ENCODE measurements at places on chromosomes 5 and 9.

GRCh38 chr9:77316058-77316457 is 138.7 kb downstream of the VPS13A start:
- no peak for DNase-seq

GRCh38 chr5:55894135-55894534 is 43.0 kb downstream of the IL31RA start:
- DNase-seq, result no peak

GRCh38 chr5:53362521-53362941 is 117.9 kb upstream of the FST start:
- DNase-seq, result no peak

- no peak for DNase-seq
Measured at GRCh38 chr9:93256878-93257807, 73.2 kb downstream of the WNK2 start.

- no peak for DNase-seq
Measured at GRCh38 chr9:36214571-36214970, 23.9 kb downstream of the CLTA start.

GRCh38 chr5:54443270-54443669 is 12.2 kb upstream of the HSPB3 start:
- peak; percentile 19 for DNase-seq

- no peak for DNase-seq
Measured at GRCh38 chr9:77161191-77161590, 16.1 kb upstream of the VPS13A start.

GRCh38 chr5:58622936-58623871 is 40.3 kb downstream of the RAB3C start:
- no peak for DNase-seq

DNA sequence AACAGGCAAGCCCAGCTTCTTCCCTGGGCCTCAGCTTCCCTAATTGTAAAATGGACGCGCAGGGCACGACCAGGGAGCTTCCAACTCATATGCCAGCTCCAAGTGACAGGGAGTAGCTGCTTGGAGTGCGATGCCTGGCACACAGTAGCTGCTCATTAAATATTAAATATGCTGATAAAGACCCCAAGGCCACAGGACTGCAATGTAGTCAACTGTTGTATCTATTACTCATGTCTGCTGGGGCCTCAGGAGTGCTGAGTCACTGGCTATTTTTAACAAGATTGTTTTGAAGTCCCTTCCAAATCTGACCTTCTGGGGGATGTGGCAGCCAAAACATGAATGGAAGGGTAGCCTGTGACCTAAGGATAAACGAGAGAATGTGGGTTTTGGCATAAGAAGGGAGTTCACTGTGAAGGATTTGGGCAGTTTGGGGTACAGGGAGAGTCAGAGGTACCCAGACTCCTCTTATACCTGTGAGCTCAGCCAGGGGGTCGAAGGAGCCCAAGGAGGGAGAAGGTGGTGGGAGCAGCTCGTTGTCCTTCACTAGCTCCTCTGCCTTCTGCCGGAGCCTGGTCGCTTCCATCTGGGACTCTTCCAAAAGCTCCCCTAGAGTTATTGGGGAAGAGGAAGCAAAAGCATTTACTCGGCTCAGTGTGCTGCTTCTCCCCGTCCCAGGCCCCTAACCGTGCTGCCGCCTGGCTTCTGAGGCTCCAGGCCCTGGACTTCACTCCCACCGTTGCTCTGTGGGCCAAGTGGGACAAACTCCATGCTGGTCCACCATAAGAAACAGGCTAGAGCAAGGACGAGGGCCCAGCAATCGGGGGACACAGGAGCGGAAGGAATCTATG is 17.5 kb downstream of the TNIP1 start:
- no peak for DNase-seq

DNA sequence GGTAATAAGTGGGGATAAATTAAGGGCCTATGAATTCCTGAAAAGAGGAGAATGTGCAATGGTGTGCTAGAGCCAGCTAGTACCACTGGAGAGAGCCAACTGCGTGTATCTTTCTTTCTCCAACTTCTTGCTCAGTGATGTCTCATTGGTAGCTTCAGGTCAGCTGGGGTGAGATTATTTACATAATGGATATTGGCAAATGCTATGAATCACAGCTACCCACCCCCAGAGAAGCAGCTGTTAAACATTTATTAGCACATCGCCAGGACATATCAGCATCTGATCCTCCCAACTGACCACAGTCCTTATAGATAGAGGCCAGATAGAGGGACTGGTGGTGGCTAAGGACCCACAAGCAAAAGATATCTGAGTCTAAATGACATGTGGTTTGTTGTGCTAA is 421.3 kb downstream of the ACTL7B start:
- no peak for DNase-seq

GRCh38 chr5:68161156-68161555 is 54.4 kb upstream of the PIK3R1 start:
- no peak for DNase-seq

DNA sequence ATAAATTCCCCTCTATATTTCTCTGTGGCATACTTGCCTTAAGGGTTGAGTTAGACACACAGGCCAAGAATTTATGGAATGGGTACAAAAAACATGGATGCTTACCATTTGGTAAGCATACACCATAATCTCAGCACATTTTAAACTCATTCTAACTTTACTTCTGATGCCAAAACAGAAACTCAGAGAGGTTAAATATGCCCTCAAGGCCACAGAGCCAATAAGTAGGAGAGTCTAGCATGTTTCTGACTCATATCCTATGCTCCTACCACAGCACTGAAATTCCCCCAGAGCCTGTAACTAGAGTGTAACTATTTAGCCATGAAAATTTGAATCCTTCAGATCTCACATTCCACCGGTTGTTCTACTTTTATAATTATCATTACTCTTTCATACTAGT is 559.7 kb downstream of the ACTL7B start:
- no peak for DNase-seq

DNA sequence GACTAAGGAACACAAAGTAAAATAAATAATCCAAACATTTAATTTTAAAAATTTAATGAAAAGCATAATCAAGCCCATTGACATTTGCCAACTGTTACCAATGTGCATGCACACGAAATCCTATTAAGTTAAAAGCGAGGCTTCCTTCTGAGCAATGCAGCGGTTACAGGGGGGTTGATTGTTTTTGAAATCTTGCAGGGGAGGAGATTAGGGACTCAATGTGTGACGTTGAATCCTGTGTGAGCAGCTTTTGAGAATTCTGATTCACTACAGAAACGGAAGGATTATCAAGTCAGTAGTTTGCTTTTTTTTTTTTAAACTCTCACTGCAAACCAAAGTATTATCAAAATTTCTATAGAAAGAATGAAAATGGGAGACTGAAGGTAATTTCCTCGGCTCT is 109.5 kb downstream of the PRKACG start:
- no peak for DNase-seq

GRCh38 chr9:72509635-72510034 is 11.8 kb upstream of the TMC1 start:
- no peak for DNase-seq
